HCT116 (cell line): ENCODE measurements at places on chromosomes 3 and 15.

GRCh38 chr3:105730801-105731354 lies 137.9 kb downstream of the CBLB start:
- DNase-seq: no peak

DNA sequence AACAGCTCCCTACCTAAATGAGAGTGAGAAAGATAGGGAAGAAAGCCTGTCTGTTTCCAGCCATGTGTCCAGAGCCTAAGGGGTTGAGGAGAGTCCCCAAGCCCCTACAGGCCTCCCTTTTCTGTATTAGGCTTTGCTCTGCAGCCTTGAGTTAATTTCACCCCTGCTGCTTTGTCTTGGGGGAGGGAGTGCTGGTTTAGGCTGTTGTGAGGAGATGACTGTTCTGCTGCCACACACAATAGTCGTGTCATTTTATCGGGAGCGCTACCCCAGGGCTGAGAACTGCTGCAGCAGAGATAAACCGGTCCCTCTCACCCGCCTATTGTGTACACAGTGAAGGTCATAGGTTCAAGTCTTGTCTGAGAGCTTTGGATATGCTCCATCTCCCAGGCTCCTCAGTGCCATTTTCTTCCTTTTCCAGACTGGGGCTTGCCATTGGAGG lies 1.4 kb downstream of the ZNF609 start:
- no peak for DNase-seq

DNA sequence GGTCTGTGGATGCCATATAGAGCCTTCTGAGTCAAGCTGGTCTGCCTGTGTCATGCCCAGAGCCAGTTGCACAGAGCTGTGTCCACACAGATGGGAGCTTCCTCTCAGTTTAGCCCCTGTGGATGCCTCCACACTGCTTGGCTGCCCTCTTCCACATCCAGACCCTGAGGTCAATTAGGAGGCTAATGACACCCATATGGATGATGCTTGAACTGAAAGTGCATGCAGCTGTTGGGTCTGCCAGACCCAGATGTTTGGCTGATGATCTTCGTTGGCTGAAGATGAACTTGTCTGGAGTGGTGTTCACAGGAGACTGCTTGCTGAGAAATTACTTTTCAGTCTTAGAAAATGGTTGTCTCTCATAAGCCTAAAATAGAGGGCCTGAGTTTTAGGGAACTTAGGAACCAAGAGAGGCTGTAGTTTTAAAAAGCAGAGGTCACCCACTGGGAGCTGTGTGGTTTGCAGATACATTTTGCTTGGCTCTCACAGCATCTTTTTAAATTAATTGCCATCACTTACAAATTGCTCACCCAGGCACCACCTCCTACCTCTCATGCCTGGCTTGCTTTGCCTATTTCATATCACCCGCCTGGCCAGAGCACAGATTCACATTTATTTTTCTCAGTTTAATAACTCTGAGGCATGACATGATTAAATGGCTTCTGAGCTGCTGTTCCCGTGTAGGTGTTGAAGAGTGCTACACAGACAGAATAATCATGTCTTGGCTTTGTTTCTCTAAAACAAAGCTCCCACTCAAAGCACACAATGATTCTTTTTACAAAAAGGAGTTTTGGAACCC lies 176.1 kb downstream of the MINAR1 start:
- no peak for DNase-seq

GRCh38 chr3:192869131-192870031 lies 48.3 kb downstream of the MB21D2 start:
- no peak for DNase-seq

DNA sequence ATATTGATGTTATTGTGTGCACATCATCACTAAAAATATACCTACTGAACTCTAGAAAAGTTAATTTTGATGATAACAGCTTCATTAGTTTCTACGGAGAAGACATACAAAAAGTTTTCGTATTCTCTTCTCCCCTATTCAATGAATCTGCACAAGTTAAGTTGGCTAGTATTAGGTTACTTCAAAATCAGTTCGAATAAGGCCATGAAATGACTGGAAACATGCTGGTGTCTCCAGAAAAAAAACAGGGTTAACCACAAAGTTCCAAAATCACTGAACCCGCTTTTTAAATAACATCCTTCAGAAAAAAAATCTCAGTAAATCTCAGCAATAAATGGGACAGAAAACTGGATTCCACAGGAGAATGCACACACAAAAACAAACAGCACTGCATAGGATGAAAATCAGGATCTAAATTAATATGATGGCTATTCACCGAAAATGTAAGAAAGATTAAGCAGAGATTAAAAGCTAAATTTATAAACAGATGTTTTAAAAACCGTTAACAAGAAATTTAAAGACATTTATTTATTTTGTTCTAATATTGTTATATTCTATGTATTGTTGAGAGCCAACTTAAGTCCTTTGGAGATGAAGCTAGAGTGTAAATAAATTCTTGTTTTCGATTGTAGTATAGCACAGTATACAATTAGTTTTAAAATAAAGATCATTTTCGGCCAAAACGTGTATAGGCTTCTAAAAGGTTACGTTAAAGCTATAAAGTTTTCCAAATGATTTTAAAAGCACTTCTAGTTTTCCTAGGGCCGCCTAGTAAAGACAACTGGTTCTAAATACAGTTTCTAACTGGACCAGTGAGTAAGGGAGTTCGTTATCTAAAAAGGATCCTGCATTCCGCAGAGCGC lies 1.0 kb downstream of the IGSF11 start:
- DNase-seq: no peak

- DNase-seq: no peak
Measured at GRCh38 chr3:42442640-42443039, 32.2 kb upstream of the LYZL4 start.

GRCh38 chr3:188646592-188646991 lies 492.6 kb downstream of the LPP start:
- DNase-seq: no peak

DNA sequence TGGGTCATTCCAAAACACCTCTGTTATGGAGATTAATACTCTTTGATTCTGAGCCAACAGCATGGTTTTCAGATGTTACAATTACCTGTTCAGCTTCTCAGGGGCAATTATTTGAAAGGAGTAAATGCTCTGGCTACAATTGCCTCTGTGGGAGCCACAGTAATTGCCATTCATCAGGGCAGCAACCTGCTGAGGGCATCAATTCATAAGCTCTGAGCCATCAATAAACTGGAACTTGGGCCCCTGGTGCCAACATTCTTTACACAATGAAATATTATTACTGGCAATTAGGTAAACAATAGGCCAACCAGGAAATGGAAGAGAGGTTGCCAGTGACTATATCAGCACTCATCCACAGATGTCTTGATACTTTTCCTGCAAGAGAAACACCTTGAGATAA lies 660.8 kb downstream of the MECOM start:
- no peak for DNase-seq

DNA sequence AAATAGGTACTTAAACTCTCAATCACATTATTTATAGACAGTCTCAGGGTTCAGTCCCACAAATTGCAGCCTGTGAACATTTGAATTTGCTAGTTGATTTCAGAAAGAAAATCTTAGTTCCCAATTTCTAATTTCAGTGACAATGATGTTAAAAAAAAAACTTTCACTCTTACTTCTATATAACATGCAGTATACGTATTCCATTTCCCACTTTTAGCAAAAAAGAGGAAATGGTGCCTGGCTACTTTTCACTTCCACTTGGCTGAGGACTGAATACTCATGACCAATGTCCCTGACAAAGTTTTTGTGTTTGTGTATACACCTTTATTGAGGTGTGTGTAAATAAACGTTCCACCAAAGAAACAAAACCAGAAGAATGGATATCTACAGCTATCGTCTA lies 32.1 kb upstream of the XCR1 start:
- DNase-seq: no peak

- DNase-seq: no peak
Measured at GRCh38 chr3:175356899-175357324, 497.8 kb downstream of the NAALADL2 start.

- no peak for DNase-seq
Measured at GRCh38 chr15:71333839-71334238, 218.6 kb downstream of the THSD4 start.

DNA sequence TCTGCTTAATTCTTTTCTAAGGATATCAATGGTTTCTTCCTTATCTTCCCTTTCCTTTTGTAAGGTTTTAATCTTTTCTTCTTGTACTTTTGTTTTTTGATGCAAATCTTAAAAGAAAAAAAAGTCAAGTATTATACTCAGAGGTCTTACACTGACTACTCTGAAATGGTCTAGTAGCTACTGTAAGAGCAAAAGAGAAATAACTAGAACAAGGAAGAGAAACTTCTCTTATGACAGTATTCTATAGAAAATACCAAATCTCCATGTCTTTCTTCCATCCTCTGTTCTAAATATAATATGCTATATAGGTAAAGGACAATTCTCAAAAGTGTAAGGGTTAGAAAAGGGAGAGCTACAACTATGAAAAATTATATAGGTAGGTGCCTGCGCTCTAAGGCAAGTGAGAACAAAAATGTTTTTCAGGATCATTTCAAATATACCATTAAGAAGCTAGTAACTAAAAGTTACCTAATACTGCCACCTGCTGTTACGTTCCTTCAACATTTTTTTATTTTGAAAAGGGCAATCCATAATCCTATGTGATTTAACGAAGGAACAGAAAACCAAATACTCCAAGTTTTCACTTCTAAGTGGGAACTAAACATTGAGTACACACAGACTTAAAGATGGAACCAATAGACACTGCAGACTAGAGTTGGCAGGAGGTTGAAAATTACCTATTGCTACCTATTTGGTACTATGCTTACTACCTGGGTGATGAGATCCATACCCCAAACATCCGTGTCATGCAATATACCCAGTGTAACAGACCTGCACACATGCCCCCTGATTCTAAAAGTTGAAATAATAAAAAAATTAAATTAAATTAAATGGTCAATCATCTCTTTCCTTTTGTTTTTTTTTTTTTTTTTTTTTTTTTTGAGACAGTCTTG lies 36.7 kb downstream of the CIP2A start:
- DNase-seq: peak; percentile 19

GRCh38 chr15:62799037-62799436 lies 243.5 kb upstream of the TPM1 start:
- no peak for DNase-seq

GRCh38 chr3:49906073-49906743 lies 2.5 kb upstream of the MST1R start:
- peak; percentile 55 for DNase-seq
